Cortex of kidney (tissue), 1 donor: ENCODE measurements at places on chromosomes 1 and 21.

- DNase-seq: no peak
These were observed 6.3 kb downstream of the MORN1 start for GRCh38 chr1:2384941-2385481.

DNA sequence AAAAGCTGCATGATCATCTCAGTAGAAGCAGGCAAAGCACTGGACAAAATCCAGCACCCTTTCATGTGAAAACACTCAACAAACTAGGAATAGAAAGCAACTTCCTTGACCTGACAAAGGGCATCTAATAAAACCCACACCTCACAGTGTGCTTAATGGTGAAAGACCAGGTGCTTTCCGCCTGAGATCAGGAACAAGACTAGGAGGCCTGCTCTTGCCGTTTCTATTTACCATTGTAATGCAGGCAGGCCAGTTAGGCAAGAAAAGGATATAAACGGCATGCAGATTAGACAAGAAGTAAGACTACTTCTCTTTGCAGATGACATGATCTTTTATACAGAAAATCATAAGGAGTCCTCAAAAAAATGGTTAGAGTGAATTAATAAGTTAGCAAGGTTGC lies 37.2 kb downstream of the SLC37A1 start:
- DNase-seq: no peak

DNA sequence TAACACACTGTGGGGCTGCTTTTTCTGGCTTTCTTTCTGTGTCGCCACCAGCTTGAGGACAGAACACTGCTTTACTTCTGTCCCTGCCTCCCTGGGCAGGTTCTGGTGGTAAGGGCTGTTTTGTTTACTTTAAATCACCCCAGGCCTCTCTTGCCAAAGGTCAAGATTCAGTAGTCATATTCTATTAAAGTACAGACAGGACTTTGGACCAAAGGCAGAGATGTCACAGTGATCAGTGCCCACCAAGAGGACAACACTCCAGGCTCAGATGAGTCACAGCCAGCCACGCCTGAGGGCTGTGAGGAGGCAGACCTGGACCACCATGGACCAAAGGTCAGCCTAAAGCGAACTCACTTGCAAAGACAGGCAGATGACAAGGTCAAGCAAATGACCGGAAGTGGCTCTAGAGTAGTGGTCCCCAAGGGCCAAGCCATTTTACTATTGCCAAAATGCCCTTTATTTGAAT lies 200.0 kb downstream of the RHOU start:
- no peak for DNase-seq

- DNase-seq: no peak
These were observed 1.0 kb downstream of the KCNK1 start for GRCh38 chr1:233614743-233615521.

DNA sequence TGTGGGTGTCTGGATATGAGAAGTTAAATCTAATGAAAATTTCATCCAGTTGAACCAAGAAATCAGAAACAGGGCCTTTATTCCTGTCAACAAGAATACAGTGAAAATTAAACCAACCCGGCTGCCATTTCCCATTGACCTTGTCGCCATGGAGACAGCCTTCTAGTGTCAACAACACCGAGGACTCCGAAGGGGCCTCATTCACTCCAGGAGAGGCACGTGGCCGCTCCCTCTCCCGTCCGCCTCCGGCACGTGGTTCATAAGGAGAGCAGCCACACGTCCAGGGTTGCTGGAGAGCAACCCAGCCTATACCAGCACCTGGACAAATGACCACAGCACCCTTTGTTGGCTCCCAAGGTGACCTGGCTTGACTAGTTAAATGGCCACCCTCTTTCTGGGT lies 120.3 kb upstream of the VAMP3 start:
- DNase-seq: no peak

GRCh38 chr21:46636550-46637285 lies 1.2 kb downstream of the PRMT2 start:
- no peak for DNase-seq

- DNase-seq: no peak
These were observed 473.7 kb upstream of the DAB1 start for GRCh38 chr1:57897581-57897980.

DNA sequence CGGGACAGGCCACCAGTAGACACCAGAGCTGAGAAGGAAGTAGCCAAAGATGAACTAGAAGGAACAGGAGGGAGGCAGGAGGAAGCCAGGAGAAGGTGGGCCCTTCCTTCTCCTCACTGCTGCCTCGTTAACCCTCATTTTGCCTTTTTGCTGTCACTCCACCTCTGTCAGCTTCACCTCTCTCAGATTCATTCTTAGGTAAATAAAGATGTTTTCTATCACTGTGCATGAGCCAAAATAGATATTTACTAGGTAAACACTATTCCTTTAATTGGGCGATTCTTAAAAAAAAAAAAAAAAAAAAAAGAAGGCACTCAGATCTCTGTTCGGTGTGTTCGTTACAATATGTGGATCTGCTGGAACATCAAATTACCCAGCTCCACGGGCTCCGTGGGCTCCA lies 112.3 kb downstream of the GLUL start:
- no peak for DNase-seq

DNA sequence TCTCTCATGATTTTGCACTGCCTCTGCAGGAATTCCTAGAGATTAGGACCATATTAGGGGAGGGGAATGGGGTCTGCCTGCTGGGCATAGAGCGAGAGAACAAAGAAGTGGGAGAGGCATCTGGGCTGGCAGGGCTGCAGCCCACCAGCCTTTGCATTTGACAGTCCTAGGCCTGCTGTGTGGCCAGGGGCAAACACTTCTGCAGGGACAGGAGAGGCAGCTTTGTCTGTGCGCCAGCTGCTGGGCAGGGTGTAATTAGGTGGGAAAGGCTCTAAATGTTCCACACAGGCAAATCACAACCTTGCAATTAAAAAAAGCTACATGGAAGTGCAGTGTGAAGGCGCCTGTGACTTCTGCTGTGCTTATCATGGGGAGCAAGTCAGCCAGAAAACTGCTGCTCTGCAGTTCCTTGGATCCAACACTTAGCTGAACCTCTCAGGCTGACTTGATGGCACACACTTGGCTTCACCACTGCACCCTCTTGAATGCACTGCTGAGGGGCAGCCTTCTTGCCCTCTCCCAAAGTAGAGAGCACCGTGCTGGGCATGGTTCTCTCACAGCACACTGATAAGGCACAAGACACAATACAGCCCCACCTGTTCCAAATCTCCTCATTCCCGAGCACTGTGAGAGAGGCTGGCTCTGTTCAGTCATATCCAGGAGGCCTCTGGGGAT lies 73.6 kb upstream of the TLR5 start:
- no peak for DNase-seq

DNA sequence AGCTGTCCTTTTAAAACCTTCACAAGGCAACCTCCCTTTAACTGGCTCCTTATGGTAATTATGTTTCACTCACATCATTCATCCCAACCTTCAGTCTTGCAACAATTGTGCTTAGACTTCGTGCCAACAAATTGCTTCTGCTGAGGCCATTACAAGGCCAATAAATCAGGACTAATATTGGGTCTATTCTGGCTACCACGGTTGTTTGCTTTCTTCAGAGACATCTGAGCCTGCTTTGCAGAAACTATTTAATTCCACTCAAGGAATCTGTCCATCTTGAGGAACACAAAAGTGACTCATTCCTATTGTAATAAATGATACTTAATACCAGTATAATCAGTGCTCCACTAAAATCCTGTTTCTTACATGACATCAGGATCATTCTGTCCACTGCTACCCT lies 2.6 kb upstream of the GSTM4 start:
- no peak for DNase-seq

DNA sequence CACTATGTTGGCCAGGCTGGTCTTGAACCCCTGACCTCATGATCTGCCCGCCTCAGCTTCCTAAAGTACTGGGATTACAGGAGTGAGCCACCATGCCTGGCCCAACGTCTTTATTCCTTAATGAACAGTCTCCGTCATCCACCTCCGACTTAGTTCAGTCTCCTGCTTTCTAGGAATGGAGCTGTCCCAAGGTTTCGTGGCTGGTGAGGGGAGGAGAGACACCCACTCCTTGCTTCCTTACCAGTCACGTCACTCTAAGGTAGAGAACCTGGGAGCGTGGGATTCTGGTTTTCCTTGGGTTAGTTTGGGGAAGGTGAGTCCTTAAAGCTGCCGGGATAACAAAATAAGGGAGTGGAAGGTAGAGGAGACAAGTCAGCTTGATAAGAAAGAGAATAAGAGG lies 55.0 kb upstream of the ATP2B4 start:
- DNase-seq: no peak

- DNase-seq: no peak
These were observed 11.6 kb upstream of the KCNJ15 start for GRCh38 chr21:38244885-38245869.

DNA sequence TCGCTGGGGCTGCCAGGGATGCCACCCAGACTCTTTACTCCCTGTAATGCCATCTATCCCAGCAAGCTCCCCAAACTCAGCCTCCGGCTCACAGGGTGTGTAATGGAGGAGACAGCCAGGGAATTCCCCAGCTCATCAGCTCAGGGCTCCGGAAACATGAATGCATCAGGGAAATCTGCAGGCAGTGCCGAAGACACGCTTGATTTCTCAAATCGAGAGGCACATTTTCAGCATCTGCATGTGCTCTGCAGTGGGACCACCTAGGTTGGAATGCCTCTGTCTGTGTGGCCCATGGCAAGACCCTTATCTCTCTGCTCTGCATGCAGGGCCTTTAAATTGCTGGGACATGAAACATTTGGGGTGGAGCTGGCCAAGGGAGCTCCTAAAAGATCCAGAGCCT lies 170.1 kb downstream of the TRABD2B start:
- DNase-seq: no peak

- DNase-seq: no peak
These were observed 44.9 kb downstream of the EVA1C start for GRCh38 chr21:32457360-32457840.

DNA sequence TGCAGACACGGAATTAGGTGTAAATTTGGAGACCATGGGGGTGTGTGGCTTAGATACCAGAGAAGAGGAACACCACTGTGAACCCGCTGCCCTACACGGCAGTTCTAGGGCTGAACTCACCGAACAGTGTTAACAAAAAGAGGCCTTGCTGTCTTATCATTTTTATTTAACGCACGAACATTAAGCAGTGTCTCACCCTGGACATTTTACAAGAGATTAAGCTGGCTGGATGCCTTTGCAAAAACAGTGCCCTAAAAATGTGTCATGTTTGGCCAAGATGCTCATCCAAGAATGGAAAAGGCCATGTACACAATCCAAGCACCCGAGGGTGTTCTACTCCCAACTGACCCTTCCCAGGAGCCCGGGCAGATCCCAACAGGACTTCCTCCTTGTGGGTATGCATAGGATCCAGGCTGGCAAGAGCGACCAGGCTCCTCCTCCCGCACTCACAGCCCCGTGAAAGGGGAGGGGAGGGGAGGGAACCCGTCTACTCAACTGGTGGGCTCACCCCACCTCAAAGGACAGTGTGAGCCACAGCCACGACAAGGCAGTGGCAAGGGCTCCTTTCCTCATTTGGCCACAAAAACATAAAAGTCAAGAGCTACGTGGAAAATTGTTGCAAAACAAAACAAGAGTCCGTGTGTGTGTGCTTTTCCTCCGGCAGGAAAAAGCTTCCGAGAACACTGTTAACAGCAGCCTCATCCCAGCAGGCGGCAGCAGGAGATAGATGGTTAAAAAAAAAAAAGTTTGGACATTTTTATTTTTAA lies 20.3 kb downstream of the C2CD2 start:
- no peak for DNase-seq

- no peak for DNase-seq
These were observed 20.5 kb downstream of the MIER1 start for GRCh38 chr1:66945316-66945715.

DNA sequence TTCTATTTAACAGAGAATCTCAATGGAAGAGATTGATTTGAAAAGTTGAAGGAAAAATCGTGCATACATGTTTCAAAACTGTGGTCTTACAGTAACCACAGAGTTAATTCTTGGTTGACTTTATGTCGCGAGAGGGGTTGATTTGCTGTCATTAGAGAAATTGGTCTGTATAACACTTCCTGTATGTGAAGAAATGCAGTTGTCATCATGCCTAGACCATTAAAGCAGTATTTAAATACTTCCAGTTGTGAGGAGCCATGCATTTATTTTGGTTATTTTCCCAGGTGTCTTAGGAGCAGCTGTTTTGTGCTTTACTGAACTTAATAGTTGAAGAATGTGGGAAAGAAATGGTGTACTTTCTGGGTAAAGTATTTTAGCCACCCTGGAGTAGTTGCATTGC lies 76.2 kb downstream of the NFIA start:
- DNase-seq: no peak

DNA sequence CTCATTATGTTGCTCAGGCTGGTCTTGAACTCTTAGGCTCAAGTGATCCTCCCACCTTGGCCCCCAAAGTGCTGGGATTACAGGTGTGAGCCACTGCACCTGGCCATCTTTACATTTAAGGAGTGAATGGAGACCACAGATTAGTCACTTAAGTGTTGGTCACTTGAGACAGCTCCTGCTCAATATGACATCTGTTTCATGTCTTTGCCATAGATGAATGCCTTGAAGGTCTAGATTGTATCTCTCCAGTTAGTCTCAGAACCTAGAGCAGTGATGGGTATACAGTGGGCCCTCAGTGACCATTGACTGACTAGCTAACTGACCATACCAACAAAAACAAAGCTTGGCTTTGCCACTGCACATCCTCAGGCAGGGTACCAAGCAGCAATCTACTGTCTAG lies 15.3 kb downstream of the BCL9 start:
- DNase-seq: no peak

- DNase-seq: no peak
These were observed 7.3 kb downstream of the CD244 start for GRCh38 chr1:160855181-160855981.

GRCh38 chr1:206809504-206810084 lies 37.3 kb upstream of the IL10 start:
- DNase-seq: no peak

- DNase-seq: no peak
These were observed 7.7 kb upstream of the MPZL1 start for GRCh38 chr1:167714098-167714438.

DNA sequence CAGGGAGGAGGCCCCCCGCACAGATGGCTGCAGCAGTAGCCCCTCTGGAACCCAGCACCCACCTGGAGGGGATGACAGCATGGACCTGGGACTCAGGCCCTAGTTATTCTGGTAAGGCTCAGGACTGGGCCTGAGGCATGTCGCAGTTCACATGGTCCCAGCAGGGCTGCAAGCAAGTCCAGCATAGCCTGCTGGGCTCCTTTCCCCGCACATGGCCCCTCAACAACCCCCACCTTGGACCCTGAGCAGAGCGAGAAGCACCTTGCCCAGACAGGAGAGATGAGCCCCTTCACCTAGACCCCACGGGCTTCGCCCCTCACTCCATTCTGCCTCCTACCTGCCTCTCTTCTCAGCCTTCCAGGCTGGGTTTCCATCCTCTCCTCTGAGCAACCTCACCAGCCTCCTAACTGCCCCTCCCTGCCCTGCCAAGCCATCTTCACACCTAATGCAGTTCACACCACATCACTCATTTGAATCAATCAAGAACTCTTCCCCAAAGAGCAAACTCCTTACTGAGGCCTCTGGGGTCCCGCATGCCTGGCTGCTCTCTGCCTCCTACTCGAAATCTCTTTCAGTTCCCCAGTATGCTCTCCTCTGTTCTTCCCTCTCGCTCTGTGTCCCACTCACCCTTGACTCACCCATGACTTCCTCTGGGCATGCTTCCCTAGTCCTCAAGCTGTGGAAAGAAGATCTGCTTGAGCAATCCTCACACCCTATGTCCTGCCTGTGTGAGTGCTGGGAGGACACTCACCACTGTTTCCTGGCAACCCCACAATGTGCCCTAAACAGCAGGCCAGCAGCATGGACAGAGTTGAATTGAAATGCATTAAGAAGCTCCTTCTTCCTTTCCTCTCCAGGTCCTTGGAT lies 9.4 kb upstream of the THEMIS2 start:
- DNase-seq: no peak

- DNase-seq: no peak
These were observed 1.2 kb upstream of the DHRS3 start for GRCh38 chr1:12618965-12619791.
